Activated T-helper 1 cell treated with Interleukin-2 at 50 U/mL for 16 hours (primary cell): ENCODE measurements at places on chromosomes 3 and 15.

- DNase-seq, result no peak
Observed at GRCh38 chr3:177928172-177928873, 607.9 kb upstream of the KCNMB2 start.

DNA sequence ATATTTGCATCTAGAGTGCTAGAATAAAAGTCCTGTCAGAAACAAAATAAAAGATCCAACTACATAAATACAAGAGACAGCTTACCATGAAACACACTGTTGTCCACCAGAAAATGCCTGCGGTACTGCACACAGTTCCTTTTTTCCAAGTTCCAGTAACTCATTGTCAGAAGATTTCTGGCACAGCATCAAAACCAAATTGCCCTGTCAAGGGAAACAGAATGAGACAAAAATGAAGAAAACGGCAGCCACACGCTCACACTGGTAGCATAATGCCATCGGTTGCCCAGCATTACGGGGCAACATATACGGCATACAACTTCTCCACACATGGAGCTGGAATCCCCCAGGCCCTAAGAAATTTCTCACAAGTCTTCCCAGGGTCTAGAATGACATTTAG, 40.8 kb downstream of the PLCH1 start:
- no peak for DNase-seq

DNA sequence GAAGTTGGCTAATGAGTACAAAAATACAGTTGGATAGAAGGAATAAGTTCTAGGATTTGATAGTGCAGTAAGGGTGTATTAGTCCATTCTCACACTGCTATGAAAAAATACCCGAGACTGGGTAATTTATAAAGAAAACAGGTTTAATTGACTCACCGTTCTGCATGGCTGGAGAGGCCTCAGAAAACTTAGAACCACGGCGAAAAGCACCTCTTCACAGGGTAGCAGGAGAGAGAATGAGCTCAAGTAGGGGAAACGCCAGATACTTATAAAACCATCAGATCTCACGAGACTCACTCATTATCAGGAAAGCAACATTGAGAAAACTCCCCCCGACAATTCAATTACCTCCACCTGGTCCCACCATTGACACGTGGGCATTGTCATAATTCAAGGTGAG, 483.3 kb downstream of the TUSC7 start:
- DNase-seq, result no peak

- DNase-seq, result no peak
Observed at GRCh38 chr15:41096178-41096577, 19.9 kb downstream of the INO80 start.

- no peak for DNase-seq
Observed at GRCh38 chr3:125683067-125683829, 88.0 kb upstream of the OSBPL11 start.

DNA sequence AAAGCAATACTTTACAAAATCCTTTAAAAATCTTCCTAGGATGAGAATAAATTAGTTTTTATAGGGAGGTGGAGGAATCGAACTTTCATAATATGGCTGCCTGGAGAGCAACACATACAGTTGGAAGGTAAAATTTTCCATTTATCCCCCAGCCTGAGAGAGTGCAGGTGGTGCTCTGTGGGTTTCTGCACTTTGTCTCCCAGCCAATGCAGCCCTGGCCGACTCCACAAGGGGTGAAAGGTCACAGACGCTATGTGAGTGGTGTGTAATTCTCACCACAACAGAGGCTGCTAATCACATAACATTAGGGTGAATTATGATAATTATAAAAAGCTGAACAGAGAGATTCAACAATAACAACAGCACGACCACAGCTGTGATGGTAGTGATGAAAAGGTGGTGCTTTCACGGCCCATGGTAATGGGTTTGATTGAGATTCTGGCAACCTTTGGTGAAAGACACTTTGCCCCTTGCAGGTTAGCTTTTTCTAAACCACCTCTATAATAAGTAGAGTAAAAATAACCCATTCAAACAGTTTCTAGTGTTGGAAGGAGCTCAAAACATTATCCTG, 30.1 kb upstream of the NANOGP8 start:
- DNase-seq, result no peak

GRCh38 chr3:11434563-11435096, 162.4 kb downstream of the ATG7 start:
- DNase-seq, result no peak

- no peak for DNase-seq
Observed at GRCh38 chr3:168061332-168061996, 34.3 kb downstream of the GOLIM4 start.

DNA sequence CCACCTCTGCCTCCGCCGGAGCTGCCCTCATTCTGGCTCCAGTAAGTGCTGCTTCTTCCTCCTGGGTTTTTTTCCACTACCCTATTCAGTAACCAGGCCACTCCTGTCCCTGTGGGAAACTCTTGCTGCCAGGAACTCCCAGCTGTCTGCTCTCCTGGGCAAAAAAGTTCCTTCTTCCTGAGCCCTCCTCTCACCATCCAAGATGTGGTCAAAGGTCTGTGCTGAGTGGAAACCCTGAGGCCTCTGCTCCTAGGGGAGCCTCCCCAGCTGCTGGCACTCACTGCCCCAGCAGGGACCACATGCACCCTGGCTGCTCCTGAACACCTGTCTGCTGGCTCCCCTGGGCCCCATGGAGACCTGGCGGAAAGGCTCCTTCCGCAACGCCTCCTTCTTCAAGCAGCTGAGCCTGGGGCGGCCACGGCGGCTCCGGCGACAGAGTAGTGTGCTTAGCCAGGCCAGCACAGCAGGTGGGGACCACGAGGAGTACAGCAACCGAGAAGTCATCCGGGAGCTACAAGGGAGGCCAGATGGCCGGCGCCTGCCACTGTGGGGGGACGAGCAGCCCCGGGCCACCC, 454 bp downstream of the C15orf62 start:
- DNase-seq, result no peak

DNA sequence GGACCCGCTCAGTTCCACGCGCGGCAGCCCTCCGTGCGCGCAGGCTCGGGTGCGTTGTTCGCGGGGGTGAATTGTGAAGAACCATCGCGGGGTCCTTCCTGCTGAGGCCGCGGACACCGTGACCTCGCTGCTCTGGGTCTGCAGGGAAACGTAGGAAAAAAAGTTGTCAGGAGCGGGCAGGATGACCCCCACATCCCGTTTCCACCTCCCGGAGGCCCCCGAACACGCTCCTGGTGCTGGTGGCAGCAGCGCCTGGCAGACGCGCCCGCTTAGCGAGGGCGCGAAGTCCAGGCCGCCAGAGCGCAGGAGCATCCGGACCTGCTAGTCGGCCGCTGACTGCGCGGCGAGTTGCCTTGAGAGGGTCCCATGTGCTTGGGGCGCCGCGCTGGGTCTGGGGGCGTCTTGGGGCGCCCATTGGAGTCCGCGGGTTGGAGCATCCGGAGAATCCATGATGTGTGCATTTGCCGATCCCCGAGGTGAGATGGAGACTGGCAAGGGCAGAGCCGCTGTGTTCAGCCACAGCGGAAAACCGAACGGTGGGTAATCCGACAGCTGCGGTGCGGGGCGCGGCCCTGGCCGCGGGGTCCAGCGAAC, 520 bp downstream of the GREM1 start:
- no peak for DNase-seq
